ENCODE measurements at places on chromosomes 6 and 20.

- DNase-seq = no peak
These were observed 24.4 kb downstream of the PTPN1 start for GRCh38 chr20:50534567-50534966.

GRCh38 chr6:80922916-80923455 is 816.5 kb downstream of the BCKDHB start:
- no peak for DNase-seq

- no peak for DNase-seq
These were observed 23.8 kb downstream of the MANEA start for GRCh38 chr6:95601133-95601532.

DNA sequence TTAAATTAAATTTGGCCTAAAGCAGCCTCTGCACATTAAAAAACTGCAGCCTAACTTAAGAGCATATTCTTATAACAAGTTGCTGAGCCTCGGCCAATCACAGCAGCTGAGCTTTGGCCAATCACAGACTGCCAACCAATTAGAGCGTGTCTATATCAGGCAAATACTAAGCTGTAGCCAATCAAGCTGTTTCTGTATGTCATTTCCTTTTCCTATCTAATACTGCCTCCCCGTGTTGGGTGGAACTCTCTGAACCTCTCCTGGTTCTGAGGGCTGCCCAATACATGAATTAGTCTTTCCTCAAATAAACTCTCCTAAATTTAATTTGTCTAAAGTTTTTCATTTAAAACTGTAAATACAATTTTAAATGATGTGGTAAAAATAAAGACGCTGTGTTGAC is 3.9 kb upstream of the TMEM244 start:
- no peak for DNase-seq

- DNase-seq = no peak
These were observed 90.5 kb upstream of the PRSS16 start for GRCh38 chr6:27156874-27157458.

DNA sequence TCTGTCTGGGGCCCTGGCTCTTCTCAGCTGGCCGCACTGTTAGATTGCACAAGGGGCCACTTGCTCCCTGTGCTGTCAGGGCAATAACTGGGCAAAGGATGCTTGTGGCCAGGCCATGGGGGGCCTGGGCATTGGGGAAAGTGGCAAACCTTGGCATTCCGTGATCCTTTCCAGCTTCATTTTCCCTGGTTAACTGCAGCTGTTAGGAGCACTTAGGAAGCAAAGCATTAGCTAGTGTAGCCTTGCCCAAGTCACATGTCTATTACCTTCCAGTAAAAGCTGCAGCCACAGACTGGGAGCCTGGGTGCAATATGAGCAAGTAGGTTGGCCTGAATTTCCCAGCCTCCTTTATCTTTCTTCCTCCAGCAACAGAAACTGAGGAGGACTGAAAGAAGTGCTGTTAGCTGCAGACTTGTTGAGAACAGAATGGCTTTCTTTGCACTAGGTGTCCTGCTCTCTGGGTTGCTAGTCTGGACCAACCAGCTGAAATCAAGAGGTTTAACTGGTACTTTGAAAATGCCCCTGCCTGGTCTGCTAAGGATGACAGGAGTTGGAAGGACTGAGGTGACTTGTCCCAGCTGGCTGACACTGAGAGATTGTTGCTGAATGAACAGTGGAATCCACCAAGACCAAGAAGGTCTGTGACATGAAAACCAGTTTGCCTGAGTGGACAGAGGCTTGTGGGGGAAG is 312.3 kb upstream of the SUPT3H start:
- no peak for DNase-seq

- no peak for DNase-seq
These were observed 33.6 kb downstream of the TFAP2A start for GRCh38 chr6:10381133-10381829.

- DNase-seq = no peak
These were observed 84.8 kb downstream of the MRPL14 start for GRCh38 chr6:44042261-44042988.

- DNase-seq = peak; percentile 43
These were observed 120.6 kb upstream of the TMEM181 start for GRCh38 chr6:158439255-158439654.

- DNase-seq = no peak
These were observed 3.6 kb upstream of the HSPA12B start for GRCh38 chr20:3728876-3729275.

DNA sequence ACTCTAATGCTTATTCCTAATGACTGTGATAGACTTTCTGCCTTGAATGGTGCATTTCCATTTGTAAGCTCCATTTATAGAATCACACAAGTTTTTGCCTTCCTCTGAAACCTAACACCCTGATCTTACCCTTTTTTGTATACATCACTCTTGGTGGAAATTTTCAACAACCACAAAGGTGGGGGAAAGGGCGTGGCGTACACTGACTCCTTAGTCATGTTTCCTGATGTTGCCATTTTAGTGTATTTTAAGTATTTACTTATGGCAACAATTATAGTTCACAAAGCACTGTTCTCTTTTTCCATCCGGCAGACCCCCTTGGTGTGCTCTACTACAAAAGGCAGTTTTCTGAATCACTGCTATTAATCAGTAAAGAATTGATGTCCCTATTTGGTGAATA is 92.0 kb downstream of the ATXN1 start:
- no peak for DNase-seq

GRCh38 chr6:11760015-11760473 is 18.6 kb downstream of the ADTRP start:
- no peak for DNase-seq

DNA sequence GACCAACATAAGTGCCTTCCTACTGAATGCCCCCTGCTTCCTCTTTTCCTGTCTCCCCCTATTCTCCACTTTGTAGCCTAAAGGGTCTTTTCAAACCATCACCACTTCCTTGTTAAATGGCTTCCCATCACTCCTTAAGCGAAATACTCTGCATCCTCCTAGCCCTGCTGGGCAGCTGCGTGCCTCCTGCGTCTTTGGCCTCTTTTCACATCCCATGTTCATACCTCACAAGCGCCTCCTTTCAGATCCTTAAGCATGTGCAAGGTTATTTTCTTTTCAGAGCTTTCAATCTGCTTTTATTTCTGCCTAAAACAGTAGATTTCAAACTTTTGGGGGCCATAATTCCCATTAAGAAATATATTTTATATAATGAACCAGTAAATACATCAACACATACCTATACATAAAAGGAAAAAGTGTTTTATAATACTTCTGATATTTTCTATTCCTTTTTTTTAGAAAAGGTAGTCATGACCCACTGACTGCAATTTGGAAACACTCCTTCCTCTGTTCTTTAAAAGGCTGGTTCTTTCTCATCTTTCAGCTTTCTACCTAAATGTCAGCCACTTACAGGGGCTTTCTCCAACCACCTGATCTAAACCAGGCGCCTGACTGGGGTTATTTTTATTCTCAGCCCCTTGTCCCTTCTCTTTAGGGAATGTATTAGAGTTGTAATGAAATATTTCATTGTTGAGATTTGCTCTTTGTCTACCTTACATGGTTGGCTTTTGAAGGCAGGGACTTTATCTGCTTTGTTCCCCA is 84.1 kb downstream of the PRDM1 start:
- DNase-seq = no peak

DNA sequence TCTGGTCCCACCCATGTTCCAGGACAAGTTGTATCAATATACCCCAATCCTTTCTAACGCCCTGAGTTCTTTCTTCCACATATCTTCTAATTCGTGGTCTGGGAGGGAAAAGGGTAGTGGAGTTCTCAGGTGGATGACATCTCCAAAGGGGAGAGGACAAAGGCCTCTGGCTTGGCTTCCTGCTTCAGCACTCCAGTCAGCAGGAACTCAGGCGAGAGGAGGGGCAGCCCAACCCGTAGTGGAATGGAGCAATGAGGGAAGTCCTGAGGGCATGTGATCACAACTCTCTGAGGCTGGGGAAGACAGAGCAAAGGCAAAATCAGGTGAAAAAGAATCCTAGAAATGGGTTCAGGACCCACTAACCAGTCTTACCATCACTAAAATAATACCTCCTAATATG is 9.6 kb upstream of the NRM start:
- DNase-seq = no peak

- no peak for DNase-seq
These were observed 233.2 kb upstream of the SOX4 start for GRCh38 chr6:21360336-21360735.

GRCh38 chr20:33925867-33926266 is 67.8 kb upstream of the RALY start:
- DNase-seq = no peak

- no peak for DNase-seq
These were observed 16.2 kb downstream of the GABRR2 start for GRCh38 chr6:89298680-89299465.

DNA sequence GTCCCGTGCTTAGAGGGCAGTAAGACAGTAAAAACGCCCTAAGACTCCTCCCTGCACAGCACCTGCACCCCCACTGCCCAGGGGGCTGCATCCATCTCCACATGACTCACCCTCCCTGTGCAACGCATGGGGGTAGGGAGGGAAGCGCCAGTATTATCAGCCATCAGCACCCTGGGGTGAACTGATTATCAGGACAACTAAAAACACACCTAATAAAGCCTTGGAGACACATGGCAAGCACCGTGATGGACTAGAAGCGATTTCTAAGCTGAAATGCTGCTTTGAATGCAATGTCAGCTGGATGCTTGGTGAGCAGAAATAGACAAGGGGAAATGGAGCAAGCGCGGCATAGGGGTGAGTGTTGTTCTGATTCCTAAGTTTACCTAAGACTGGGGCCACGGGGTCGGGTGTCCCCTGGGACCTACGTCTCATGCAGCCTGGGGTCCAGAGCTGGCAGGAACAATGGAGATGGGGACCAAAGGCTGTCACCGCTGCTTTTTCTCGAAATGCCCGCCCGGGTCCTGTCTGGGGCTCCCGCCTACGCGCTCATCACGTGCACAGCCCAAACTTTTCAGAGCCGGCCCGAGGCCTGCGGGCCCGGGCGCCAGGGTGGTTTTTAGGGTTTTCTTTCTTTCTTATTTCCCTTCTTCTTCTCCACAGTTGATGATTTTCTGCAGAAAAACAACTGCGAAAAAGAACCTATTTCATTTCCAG is 702 bp upstream of the TNFAIP3 start:
- DNase-seq = no peak

GRCh38 chr20:54668271-54669039 is 193.1 kb downstream of the DOK5 start:
- no peak for DNase-seq

GRCh38 chr6:44738601-44739146 is 351.2 kb downstream of the CDC5L start:
- no peak for DNase-seq

DNA sequence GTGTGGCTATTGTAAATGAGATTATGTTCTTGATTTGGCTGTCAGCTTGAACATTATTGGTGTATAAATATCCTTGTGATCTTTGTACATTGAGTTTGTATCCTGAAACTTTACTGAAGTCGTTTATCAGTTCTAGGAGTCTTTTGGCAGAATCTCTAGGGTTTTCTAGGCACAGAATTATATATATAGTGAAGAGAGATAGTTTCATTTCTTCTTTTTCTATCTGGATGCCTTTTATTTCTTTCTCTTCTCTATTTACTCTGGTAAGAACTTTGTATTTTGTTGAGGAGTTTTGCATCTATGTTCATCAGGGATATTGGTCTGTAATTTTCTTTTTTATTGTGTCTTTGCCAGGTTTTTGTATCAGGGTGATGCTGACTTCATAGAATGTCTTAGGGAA is 589.2 kb upstream of the MAN1A1 start:
- DNase-seq = no peak

- no peak for DNase-seq
These were observed 21.9 kb downstream of the DYNLT1 start for GRCh38 chr6:158622545-158623190.

GRCh38 chr6:49264909-49265308 is 198.1 kb downstream of the MMUT start:
- DNase-seq = no peak

GRCh38 chr6:157806856-157807215 is 16.2 kb upstream of the SNX9 start:
- no peak for DNase-seq

- no peak for DNase-seq
These were observed 42.5 kb upstream of the ASCC3 start for GRCh38 chr6:100923481-100924165.

GRCh38 chr6:63882208-63882607 is 246.6 kb downstream of the PHF3 start:
- DNase-seq = no peak

GRCh38 chr6:35973670-35974222 is 50.7 kb downstream of the SLC26A8 start:
- DNase-seq = peak; percentile 36

DNA sequence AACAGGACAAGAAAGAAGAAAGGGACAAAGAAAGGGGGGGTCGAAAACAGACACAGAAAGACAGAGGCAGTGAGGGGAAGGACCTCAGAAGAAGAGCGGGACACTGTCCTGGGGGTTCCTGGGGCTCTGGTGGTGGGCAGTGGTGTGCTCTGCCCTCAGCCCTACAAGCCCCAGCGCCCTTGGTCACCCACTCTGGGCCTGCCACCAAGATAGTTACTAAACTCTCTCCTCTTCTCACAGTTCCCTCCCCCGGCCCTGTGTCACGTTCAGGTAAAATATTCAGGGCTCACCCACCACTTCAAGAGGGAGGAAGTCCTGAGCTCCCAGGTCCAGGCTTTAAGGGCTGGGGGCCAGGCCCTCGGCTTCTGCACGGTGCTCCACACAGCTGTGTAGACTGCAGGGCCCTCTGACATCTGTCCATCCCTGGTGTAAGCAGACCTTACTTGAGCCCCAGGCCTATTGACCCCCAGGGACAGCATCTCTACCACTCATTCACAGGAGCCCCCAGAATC is 87.4 kb downstream of the MRPL14 start:
- DNase-seq = no peak

DNA sequence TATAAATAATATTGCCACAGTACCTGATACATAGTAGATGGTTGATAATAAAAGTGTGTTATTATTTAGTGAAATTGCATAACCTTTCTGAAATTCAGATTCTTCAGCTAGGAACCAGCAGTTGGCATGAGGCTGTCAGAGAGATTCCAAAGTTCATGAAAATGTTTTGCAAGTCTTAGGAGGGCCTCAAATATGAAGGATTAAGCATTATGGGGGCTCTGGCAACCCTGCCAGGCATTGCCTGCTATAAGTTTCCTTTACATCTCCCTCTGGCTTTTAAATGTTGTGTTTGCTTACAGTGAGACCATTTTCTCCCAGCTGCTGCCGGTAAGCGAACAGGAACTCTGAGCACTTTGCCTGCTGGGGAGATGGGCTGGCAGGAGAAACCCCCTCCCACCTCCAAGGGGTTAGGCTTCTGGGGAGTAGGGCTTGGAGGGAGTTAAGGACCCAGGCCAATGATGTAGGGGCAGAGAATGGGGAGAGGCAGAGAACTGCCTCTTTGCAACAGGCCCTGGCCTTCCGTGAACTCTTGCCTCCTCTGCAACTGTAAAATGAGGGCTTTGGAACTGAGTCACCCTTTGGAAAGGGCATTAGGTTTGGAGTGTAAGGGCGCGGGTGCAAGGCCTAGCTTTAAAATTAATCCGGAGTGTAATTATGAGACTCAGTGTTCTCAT is 33.2 kb upstream of the KIF3B start:
- DNase-seq = no peak

DNA sequence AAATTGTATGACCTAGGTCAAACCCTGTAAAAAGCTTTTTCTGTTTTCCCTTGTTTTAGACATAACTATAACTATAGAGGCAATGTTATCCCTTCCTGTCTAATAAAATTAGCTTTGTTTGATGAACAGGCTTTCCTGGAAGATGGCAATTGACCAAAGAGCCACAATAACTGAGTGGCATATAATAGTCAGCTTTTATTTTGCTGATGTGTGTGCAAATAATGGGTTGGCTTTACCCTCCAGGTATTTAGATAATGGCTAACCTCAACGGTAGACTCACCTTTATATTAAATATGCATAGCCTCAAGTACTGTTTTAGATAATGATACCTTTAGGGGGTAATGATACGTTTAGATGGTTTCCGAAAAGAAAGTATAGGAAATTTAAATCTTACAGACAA is 15.0 kb downstream of the TBXT start:
- no peak for DNase-seq

- no peak for DNase-seq
These were observed 24.3 kb upstream of the CCN5 start for GRCh38 chr20:44690781-44691423.

Measured in GM12892 (cell line).